Activated CD8-positive, alpha-beta memory T cell treated with anti-CD3 and anti-CD28 coated beads, Interleukin-2, amount 50 U/mL, for 48 hours (primary cell): ENCODE measurements at places on chromosomes 6 and 20.
A peak's percentile ranks its signal among the peaks of the same experiment; 100 is the strongest.

- no peak for DNase-seq
Observed at GRCh38 chr6:38996676-38997075, 51.9 kb upstream of the GLP1R start.

DNA sequence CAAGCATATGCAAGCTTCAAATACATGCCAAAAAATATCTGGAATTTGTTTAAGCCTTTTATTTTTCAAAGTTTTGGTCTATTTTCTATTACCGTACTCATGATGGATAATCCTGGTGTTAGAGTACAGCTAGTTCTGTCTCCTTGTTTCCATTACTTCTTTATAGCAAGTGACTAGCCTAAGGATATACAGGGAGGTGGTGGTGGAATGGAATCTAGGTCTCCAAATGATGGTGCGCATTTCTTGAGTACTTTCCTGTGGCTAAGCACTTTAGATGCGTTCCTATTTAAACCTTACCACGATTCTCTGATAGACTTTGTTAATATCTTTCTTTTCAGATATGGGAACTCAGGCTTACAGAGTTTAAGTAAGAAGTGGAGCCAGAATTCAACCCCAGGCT lies 3.5 kb downstream of the SLC16A10 start:
- DNase-seq = no peak

- DNase-seq = peak; percentile 70
Observed at GRCh38 chr6:13769655-13770053, 44.7 kb downstream of the MCUR1 start.

DNA sequence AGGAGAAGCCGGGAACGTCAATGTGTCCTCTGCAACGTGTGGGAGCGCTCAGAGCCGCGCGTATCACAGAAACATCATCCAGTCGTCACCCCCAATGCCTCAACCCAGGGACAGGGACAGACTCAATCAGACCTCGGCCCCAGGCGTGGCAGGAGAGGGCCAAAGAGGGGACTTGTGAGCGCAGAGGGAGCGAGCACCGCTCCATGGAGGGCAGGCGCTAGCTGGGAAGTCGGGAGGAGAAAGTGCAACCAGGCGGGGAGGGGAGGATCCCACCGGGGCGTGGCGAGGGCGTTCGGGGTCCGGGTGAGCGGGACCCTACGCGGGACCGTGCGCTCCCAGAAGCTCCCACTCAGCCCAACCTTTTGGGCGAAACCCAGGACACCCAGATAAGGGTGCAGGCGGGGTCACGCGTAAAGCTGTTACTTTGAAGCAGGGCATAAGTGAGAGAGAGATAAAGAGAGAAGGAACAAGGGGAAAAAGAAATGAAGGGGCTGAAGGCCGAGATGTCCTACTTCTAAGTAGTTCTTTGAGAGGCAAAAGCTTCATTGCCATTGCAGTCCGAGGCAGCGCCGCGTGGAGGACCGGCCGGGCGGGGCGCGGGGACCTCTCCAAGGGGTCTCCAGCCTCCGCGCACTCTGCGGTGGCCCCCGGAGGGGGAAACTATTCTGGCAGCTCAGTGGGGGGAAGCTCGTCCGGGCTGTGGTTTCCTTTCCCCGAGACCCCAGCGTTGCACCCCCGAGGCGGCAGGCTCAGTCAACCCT lies 862 bp upstream of the SOBP start:
- DNase-seq = peak; percentile 68

DNA sequence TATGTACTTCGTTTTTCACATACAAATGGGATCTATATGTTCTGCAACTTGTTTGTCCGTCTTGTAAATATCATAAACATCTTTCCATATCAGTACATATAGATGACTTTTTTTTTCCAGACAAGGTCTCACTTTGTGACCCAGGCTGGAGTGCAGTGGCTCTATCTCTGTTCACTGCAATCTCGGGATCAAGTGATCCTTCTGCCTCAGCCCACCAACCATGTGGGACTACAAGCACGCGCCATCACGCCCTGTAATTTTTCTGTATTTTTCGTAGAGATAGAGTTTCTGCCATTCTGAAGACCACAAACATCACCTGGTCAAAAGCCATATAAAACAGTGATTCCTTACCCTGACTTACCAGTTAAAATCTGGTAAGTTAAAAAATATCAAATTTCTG lies 37.7 kb upstream of the SYNCRIP start:
- no peak for DNase-seq

- DNase-seq = no peak
Observed at GRCh38 chr6:82182756-82183155, 64.8 kb downstream of the IBTK start.

DNA sequence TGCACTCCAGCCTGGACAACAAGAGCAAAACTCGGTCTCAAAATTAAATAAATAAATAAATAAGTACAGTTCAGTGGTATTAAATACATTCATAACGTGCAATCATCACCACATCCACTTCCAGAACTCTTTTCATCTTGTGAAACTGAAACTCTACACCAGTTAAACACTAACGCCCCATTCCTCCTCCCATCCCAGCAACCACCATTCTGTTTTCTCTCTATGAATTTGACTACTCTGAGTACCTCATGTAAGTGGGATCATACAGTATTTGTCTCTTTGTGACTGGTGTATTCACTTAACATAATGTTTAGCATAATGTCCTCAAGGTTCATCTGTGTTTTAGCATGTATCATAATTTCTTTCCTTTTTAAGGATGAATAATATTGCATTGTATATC lies 29.1 kb upstream of the SCML4 start:
- no peak for DNase-seq

- DNase-seq = no peak
Observed at GRCh38 chr6:50135968-50136367, 86.2 kb upstream of the DEFB112 start.

DNA sequence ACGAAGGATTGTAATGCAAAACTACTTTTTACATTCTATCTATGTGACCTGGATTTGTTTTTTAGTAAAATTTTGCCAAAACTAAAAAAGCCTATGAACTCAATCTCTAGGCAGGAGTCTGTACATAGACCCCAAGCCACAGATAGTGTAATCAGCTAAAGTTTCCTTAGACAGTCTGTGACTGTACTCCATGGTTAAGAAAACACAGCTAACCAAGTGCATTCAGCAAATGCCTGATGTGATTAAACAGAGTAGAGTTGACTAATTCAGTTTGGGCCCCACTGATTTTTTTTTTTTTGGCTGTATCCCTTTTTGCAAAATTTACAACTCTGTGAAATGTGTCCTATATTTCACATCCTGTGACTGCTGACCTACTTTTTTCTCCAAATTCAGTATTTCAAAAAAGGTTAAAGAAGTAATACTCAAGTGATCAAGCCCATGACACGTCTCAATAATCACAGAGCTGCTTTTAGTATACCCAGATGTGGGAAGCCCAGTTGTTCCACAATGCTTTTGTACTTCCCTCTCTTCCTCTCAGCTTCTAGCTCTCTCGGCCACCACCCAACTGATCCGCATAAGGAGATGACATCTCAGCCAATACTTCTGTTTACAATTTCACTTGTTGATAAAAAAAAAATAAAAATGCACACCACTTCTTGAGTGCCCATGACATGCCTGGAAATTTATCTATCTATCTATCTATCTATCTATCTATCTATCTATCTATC lies 108.8 kb upstream of the TBX18 start:
- DNase-seq = no peak

- DNase-seq = no peak
Observed at GRCh38 chr20:11132819-11133415, 459.1 kb upstream of the JAG1 start.

DNA sequence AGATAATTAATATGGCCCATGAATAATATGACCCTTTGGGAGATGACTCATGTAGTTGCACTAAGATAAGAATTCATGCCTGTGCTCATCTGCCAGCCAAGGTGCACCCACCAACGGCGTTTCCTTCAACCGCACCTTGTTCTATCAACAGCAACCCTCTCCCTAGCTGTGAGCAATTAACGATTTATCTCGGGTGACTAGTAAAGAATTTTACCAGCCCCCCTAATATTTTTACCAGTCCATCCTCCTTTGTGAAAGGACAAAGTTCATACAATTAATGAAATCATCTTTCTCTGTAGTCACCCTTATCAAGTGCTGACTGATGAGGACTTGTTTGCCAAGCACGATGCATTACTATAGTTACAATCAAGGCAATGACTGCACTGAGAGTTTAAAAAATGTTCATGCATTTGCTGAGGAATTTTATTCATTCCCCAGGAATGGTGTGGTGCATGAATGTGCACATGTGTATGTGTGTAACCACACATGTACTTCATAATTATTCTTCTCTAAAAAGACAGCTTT lies 118.7 kb downstream of the SMOC2 start:
- no peak for DNase-seq

- no peak for DNase-seq
Observed at GRCh38 chr20:57970856-57971255, 257.6 kb downstream of the ANKRD60 start.

GRCh38 chr6:142635130-142635529 lies 309.8 kb downstream of the HIVEP2 start:
- no peak for DNase-seq

GRCh38 chr6:136736281-136736960 lies 55.9 kb downstream of the MAP3K5 start:
- DNase-seq = no peak

DNA sequence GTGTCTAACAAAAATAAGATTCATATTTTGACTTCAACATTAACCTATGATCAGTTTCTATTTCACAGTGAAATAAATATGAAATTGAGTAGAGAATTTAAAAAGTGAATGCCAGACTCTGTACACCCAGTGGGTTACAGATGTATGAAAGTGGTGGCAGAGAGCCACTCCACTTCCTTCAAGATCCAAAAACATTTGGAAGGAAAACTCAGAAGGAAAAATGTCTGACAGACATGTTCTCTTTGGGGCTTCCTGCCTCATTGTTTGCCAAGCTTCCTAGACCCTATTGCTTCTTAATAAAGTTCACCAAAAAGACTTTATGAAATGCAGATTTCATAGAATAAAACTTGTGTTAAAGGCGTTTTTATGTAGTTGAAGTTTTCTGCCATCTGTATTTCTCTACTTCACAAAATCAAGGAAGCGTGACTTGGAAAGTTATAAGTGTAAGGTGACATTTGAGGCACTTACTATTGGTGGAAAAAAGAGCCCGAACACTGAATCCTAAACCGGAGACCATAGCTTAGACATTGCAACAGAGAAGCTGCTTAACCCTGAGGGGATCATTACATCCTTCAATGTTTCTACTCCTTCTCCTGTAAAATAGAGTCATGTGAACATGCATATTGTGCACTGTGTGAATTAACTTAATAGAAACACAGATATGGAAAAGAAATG lies 12.8 kb downstream of the HMGCLL1 start:
- no peak for DNase-seq

DNA sequence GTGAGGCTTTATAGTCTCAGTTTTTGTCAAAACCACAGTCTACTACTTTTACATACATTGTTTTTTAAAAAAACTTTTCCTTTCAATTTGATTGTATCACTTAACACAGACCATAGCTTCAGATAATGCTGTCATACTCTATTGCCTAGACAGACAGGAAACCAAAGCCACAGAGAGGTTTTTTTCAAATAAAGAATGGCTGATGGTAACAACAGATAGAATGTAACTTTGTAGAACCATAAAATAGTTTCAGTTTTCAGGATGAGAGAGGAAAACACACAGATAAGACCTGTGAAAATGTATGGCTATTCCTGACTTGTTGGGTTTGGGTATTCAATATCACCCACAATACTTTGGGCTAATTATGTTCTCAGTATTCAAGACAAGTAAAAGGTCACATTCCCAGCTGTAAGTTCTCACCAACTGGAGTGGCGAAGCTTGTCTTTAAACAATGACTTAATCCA lies 94.0 kb downstream of the ADGRG6 start:
- DNase-seq = no peak

DNA sequence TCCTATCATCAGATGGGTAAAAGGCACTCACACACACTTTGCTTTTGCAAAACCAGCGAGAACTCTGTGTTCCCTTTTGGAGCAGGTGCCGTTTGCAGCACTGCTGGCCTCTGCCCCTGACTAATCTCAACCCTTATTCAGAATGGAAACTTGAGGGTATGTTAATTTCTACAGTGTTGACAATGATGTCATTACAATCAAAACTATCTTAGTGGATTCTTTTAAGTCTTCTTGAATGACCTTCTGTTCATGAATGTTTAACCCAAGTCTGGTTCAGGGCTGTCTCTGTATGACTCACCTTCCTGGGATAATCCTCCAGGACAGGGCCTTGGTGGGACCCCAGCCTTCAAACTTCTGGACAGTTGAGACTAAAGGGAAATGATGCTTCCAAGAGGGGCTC lies 197.9 kb downstream of the CDH4 start:
- no peak for DNase-seq

DNA sequence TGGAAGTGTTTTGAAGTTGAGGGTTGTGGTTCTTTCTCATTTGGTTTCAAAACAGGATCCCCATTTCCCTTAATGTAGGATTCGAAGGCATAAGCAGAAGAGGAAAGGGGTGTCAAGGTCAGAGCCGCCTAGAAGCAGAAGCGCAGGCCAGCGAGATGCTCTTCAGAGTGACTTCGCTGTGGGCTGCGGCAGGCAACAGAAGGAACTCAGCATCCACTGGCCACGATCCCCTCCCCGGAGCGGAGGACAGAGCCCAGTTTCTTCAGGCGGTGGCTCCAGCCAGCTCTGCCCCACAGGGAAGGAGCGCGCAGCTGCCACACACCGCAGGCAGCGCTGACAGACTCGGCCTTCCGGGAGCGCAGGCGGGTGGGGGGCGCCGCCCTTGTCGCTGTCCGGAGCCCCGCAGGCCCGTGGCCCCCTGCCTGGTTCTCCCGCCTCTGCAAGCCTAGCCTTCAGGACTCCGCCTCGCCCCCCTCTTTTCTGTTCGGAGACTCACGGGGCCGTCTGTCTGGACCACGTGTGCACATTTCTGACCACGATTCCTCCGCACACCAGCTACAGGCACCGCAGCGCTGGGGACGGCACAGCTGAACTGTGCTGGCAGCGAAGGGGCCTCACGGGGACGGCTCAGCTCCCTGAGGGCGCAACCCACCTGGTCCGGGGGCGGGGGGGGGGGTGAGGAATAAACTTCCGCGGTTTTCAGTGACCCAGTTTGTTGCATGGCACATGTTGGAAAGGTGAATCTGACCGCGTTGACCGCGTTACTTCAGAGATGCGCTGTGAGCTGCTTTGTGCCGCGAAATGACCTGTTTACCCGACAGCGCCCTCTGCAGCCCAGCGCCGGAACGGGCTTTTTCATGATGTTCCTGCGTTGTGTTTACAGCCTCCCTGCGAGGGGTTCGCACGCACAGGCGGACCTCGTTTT lies 26.1 kb downstream of the TTLL2 start:
- DNase-seq = peak; percentile 95

DNA sequence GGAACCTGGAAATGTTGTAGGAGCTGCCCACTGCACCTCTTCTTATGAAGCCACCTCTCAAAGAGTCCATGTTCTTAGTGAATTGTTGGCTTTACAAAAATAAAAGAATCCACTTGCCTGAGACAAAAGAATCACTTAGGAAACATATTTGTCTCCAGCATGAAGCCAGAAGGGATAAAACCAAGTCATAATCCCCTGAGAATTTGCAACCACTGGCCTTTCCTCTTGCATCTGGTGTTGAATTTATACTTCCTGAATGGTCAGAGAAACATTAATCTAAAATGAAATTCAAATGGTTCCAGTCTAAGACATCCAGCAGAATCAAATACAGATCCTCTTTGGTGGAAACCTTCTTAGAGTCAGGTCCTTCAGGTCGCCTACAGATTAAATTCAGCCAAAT lies 192.5 kb upstream of the ECI2 start:
- no peak for DNase-seq

GRCh38 chr6:15079288-15079817 lies 166.5 kb upstream of the JARID2 start:
- DNase-seq = no peak
